ENCODE measurements at places on chromosomes 2 and 18. TPM values are rescaled to one million over a fixed set of nuclear protein-coding genes. Genes with fewer than 3 reads are reported as not detected.

GRCh38 chr18:10353791-10354190 is 100.6 kb upstream of the APCDD1 start:
- H3K36me3 ChIP-seq = no peaks in the 10 kb centered on the region
- H3K27me3 ChIP-seq = no peaks in the 10 kb centered on the region
- H3K4me3 ChIP-seq = no peak overlapping the region
- no peaks in the 10 kb centered on the region for H3K4me1 ChIP-seq
- H3K27ac ChIP-seq = no peak overlapping the region

TOGARAM2 gene
- 9.6 TPM for total RNA-seq

GRCh38 chr2:227153758-227154486 is 10.1 kb downstream of the COL4A4 start:
- H3K27me3 ChIP-seq = peaks cover 37% of the 10 kb centered on the region
- H3K4me3 ChIP-seq = no peak overlapping the region
- DNase-seq = no peak
- no peaks in the 10 kb centered on the region for H3K36me3 ChIP-seq
- no peaks in the 10 kb centered on the region for H3K4me1 ChIP-seq

UGT1A10 gene
- not detected for total RNA-seq

GRCh38 chr2:80105015-80105640 is 199.4 kb downstream of the LRRTM1 start:
- no peaks in the 10 kb centered on the region for H3K4me1 ChIP-seq
- no peak for DNase-seq
- no peaks in the 10 kb centered on the region for H3K36me3 ChIP-seq

- no peaks in the 10 kb centered on the region for H3K27me3 ChIP-seq
- H3K4me3 ChIP-seq = no peak overlapping the region
- H3K4me1 ChIP-seq = no peaks in the 10 kb centered on the region
- DNase-seq = no peak
- no peak overlapping the region for H3K27ac ChIP-seq
Measured at GRCh38 chr2:125313806-125314205, 1288.7 kb downstream of the CNTNAP5 start.

NCKAP5 gene
- not detected for total RNA-seq

SERPINB5 gene
- not detected for total RNA-seq

- no peak for DNase-seq
- H3K4me3 ChIP-seq = no peak overlapping the region
- peaks cover 97% of the 10 kb centered on the region for H3K4me1 ChIP-seq
- H3K27ac ChIP-seq = peak overlapping the region; percentile 39
- no peaks in the 10 kb centered on the region for H3K27me3 ChIP-seq
Measured at GRCh38 chr2:98474979-98475632, 30.4 kb downstream of the INPP4A start.

DNA sequence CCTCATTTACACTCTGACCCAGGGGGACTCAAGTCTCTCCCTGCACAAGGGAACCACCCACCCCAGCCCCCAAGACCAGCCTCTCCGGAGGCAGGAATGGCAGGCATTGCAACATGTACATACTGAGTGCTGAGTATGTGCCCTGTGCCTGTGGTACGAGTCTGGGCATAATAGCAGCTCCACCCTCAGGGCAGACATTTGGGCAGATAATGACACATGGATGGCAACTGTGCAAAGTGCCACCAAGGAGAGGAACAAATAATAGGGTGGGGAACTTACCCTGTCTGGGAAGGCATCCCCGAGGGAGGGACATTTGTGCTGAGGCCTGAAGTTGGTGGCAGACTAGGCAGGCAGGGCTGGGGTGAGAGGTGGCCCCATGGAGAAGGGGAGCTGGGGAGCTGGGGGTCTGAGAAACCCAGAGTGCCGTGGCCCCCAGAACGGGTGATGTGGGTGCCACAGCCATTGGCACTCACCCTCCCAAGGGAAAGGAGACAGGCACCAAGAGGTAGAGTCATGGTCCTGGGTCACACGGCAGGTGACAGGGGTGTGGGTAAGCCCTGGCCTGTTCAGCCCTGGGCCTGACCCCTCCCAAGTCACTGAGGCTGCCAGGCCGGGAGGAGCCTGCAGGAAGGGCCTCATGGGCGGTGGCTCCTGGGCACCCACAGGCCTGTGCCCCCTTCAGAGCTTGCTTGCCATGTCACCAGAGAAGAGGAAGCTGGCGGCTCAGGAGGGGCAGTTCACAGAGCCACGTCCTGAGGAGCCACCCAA is 15.7 kb upstream of the GPR17 start:
- no peaks in the 10 kb centered on the region for H3K27me3 ChIP-seq
- no peak overlapping the region for H3K4me3 ChIP-seq
- H3K4me1 ChIP-seq = peaks cover 18% of the 10 kb centered on the region
- no peak overlapping the region for H3K27ac ChIP-seq

DNA sequence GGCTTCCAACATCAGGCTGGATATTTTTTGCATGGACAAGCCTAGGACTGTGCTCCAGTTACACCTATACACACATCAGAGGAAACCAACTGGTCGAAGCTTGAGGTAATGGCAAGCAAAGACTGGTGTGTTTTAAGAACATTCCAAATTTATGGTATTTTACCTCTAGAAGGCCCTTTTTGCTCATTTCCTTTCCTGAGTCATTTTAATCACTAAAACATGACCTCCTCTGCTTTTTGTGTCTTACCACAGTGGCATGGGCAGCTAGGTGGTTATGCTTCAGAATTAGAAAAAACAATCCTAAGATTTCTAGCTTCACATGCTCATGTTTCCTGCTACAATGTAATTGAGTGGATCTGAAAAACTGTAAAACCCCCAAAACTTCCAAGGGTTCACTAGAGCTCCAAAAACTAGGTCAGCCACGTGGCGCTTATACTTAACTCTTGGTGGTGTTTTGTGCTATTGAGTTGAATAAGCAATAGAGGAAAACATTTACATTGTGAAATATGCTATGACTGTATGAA is 30.6 kb upstream of the CHRNA1 start:
- H3K27ac ChIP-seq = peak overlapping the region; percentile 62
- peak; percentile 56 for DNase-seq
- H3K27me3 ChIP-seq = peaks cover 3% of the 10 kb centered on the region
- H3K4me3 ChIP-seq = no peak overlapping the region
- H3K36me3 ChIP-seq = no peaks in the 10 kb centered on the region

DNA sequence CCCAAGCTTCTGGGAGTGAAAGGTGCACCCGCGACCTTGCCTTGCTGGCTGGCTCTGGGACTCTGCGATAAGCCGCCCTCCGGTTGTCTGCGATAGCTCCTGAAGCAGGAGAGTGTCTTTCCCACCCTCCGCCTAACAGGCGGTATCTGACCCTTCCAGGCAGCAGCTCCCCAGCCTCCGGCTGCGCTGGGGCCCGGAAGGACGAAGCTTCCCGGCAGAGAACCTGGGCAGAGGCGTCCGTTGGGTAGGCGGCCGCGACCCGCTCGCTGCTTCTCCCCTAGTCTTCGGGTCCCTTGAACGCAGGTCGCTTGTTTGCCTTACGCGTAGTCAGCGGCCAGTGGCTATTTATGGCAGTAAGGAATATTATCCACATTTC is 446 bp upstream of the RHBDD1 start:
- peak overlapping the region; percentile 99 for H3K27ac ChIP-seq
- H3K36me3 ChIP-seq = peaks cover 30% of the 10 kb centered on the region
- H3K4me3 ChIP-seq = peak overlapping the region; percentile 92
- H3K4me1 ChIP-seq = peaks cover 55% of the 10 kb centered on the region

RAD51AP2 gene
- total RNA-seq = not detected

Measured in activated CD4-positive, alpha-beta memory T cell treated with anti-CD3 and anti-CD28 coated beads for 36 hours (primary cell).